ENCODE measurements at places on chromosomes 6 and 20. TPM values are rescaled to one million over a fixed set of nuclear protein-coding genes. Genes with fewer than 3 reads are reported as not detected.
A peak's percentile ranks its signal among the peaks of the same experiment; 100 is the strongest.

Gene CLVS2
- total RNA-seq = 56.1 TPM

GRCh38 chr6:131231891-131232290 lies 96.6 kb downstream of the AKAP7 start:
- no peak for DNase-seq

DNA sequence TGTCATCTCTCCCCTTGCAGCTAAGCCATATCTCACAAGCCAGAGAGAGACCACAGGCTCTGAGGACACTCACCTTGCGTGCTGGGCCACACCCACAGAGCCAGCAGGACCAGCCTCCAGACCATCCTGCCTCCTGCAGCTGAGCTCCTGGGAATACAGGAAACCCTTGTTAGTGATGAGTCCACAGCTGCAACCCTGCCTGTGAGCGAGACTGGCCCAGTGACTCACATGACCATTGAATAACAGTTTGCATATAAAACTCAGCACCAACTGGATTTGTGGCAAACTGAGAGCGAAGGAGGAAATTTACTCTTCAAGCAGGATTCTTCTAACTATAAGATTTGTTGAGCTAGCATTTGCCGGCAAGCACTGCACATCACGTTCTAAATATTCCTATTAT lies 3.0 kb downstream of the THBS2 start:
- peak; percentile 72 for DNase-seq

- no peak for DNase-seq
Measured at GRCh38 chr6:126672649-126673048, 332.7 kb downstream of the CENPW start.

- DNase-seq = no peak
Measured at GRCh38 chr6:169539176-169539897, 162.5 kb downstream of the WDR27 start.

Gene AKAP7
- total RNA-seq = 212 TPM

DNA sequence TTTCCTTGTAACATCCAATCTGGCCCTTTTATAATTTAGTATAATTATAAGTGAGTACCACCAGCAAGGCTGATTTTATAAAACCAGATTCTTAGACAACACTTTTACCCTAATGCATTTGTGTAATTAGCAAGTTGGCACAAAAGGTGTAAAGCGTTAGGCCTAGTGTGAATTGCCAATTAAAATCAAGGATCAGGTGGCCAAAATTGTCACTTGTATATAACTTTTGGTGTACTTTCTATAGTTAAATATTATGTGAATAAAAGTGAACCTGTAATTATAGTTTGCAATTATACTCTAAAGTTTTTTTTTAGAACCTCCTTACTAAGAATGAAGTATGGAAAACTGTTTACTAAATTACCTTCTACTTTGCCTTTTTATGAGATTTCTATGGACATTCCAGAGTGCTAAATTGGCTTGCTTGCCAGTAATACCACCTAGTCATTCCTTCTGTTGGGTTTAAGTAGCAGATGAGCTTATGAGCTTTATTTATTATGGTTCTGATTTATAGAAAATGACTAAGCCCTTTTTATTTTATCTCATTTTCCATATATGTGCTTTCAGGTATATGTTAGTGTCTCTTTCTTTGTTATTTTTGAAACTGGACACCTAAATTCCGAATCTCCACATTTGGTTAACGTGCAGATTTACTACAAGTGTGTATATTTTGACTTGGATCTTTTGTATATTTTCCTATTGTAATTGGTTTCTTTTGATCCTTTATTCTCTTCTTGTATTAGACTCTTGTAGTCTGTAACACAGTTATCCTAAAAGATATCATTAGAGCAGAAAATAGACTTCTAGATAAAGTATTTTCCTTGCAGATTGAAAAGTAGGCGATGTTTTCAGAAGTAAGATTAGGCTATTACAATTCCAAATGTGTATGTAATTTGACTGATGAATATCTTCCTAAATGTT lies 3.9 kb downstream of the STXBP5 start:
- no peak for DNase-seq

GRCh38 chr20:2663364-2663886 lies 591 bp downstream of the IDH3B start:
- no peak for DNase-seq

Gene KIF6
- 3.3 TPM for total RNA-seq

GRCh38 chr6:155185544-155185943 lies 78.3 kb upstream of the CLDN20 start:
- no peak for DNase-seq

Gene NMBR
- 12.6 TPM for total RNA-seq

DNA sequence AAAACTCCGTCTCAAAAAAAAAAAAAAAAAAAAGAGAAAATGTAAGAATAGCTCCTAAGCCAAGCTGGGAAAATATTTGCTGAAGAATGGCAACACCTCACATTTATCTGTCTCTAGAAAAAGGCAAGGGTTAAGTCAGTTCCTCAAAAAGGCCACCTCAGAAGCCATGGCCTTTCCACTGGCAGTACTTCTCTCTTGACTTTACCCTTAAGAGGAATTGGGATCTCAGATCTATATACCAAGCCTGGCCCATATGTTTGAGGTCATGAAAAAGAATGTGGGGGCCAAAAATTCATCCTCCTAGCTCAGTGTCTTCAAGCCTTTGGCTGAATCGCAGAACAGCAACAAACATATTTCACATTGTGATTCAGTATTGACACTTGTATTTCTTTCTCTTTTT lies 10.9 kb upstream of the NCOA3 start:
- DNase-seq = no peak

GRCh38 chr6:142804490-142804889 lies 140.5 kb downstream of the HIVEP2 start:
- DNase-seq = no peak

Gene SLC17A1
- total RNA-seq = not detected

DNA sequence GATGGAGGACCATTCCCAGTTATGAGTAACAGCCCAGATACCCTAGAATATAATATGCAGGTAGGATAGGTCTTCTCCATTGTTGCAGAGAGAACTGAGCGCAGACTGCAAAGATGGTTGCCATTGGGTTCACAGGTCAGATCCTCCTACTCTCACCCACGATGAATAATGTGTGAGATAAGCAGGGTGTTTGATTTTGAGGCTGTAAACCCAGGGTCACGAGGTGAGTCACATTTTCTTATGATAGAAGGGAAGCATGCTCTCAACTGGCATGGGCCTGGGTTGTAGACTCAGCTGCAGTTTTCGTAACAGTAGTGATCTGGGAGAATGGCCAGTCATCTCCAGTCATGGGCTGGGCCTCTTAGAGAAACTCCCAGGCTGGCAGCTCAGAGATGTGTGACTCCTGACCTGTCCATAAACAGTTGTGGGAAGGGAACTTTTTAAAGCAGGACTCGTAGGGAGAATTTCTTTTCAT lies 74.2 kb downstream of the CD164 start:
- no peak for DNase-seq

GRCh38 chr20:32626859-32627636 lies 41.9 kb upstream of the NOL4L start:
- DNase-seq = peak; percentile 49

Gene PRSS16
- total RNA-seq = not detected

GRCh38 chr6:5259428-5259827 lies 1.3 kb downstream of the LYRM4 start:
- no peak for DNase-seq

GRCh38 chr6:10146715-10147451 lies 268.0 kb downstream of the TFAP2A start:
- DNase-seq = peak; percentile 4

DNA sequence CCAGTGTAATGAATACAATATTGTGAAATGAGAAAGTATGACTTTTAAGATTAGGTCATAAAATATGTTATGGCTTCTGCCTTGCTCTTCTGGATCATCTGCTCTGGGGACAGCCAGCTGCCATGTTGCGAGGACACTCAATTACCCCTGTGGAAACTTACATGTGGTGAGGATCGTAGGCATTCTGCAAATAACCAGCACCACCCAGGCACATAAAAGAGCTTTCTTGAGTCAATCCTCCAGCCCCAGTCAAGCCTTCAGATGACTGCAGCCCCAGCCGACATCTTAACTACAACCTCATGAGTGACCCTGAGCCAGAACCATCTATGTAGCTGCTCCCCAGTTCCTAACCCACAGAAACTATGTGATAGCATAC lies 4.5 kb upstream of the RBCK1 start:
- DNase-seq = no peak

DNA sequence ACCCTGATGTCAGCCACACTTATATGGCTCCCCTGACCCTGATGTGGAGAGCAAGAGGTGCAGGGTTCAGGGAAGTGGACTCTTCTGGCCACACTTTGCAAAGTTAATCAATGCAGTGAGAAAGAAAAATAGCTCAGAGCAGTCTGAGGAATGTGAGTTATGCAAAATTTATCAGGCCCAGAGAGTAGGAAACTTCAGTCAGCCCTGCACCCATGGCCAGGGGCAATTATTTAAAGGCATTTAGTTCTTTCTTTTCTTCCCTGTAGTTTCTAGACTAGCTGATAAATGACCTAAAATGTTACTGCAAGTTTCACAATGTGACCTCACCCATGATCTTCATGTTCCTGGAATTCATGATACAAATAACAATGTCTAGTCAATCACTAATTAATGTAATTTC lies 143.7 kb upstream of the GGTLC1 start:
- no peak for DNase-seq

DNA sequence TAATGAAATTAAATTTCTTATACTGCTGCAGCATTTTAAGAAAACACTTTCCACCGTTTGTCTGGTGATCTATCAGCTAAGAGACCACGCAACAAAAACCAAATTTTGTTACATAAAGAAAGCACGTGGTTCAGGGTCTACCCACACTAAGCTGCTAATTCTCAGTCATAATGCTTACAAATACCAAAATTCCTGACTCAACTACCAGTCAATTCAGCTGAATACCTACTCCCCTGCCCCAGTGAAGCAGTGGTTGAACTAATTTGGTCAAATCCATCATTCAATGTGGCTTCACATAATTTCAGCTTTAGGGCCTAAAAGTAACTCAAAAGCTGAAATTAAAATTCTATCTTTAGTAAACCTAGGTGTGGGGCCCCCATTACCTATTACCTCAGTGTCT lies 468.6 kb upstream of the ARID1B start:
- DNase-seq = no peak

GRCh38 chr6:2194643-2195042 lies 50.8 kb downstream of the GMDS start:
- no peak for DNase-seq

Gene SLC22A2
- 1.1 TPM for total RNA-seq

DNA sequence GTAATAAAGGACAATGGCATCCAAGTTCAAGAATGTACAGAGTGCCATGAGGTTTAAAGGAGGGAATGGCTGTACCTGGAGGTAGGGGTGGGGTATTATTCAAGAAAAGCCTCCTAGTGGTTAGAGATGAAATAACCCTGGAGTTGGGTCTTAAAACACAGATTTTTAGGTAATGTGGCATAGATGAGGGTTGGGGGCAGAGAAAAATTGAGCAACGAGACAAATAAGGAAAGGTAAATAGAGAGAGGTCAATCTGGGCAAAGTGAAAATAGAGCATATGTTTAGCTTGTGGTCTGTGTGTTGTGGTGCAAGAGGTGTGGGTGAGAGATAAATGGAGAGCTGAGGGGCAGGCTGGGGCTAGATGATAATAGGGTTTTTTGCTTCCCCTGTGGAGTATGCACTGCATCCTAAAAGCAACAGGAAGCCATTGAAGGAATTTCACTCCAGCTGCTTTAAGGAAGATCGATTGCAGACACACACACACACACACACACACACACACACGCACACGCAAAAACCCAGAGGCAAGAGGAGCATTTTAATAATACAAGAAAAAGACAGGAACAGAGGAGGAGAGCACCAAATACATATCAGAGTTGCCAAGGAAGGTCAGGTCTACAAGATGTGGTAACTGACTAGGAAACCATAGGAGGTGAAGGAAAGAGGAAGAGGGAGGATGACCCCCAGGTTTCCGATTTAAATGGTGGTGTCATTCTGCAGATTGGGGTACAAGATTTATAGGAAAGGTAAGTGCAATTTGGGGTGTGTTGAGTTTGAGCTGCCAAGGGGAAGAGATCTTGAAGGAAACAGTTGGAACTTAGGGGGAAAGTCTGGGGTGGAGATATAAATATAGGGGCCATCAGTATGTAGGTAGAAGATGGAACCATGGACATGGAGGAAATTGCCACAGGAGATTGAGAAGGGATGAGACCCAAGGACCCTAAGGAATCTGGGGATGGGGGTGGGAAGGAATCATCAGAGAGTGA lies 31.3 kb upstream of the ADGRF1 start:
- no peak for DNase-seq

GRCh38 chr20:56381501-56381900 lies 10.5 kb downstream of the AURKA start:
- no peak for DNase-seq

Gene SLC17A5
- total RNA-seq = 27.9 TPM

DNA sequence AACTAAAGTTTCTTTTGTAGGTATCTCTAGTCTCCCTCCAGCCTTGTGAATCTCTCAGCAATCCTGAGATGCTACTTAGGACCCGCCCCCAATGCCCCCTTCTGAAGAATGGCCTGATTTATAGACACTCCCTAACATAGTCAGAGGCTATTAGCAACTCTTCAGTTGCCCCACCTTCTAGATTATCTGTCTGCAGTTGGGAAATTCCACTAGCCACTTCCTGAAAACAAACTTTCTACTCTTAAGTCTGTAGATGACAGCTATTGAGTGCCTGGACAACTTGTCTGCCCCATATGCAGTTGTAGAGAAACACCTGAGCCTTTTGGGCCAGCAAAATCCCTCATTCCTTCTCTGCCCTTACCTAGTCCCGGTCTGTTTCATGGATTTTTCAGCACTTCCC lies 188.2 kb upstream of the PREP start:
- DNase-seq = no peak

Gene TREM1
- not detected for total RNA-seq

DNA sequence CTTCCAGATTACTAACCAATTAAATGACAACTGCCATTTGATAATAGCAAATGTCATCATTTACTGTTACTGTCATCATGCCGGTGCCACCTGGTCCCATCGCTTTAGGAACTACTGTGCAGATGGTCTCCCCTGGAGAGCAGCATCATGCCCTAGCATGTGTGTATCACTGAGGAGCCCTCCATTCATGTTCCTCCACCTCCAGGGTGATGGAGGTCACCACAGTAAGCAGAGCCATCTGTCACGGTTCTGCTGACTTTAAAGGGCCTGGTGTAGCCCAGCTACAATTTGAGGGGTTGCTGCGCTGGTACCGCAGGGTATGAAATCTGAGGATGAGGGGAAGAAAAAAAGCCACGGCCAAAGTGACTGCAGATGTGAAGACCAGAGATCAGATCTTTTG lies 118.8 kb upstream of the KCNK16 start:
- no peak for DNase-seq
